ENCODE measurements at places on chromosomes 3 and 15.
A peak's percentile ranks its signal among the peaks of the same experiment; 100 is the strongest.

GRCh38 chr15:38304481-38304880, 51.8 kb downstream of the SPRED1 start:
- DNase-seq, result no peak

- no peak for DNase-seq
Observed at GRCh38 chr3:100402891-100403290, 1.6 kb downstream of the LNP1 start.

DNA sequence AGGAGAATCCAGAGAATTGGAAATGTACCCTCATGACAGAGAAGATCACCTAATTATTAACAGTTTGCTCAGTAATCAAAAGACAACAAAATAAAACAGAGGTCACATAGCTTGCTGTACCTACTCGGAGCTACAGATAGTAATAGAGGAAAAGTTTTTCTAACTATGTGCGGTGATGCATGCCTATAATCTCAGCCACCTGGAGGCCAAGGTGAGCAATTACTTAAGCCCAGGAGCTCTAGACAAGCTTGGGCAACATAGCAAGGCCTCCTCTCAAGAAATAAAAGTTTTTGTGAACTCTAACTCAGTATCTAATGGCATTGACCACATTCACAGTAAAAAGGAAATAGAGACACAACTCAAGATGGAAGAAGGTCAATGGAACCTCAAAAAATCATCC, 243.6 kb downstream of the ATP8B4 start:
- no peak for DNase-seq

- DNase-seq, result no peak
Observed at GRCh38 chr15:64803526-64803925, 21.9 kb downstream of the PIF1 start.

DNA sequence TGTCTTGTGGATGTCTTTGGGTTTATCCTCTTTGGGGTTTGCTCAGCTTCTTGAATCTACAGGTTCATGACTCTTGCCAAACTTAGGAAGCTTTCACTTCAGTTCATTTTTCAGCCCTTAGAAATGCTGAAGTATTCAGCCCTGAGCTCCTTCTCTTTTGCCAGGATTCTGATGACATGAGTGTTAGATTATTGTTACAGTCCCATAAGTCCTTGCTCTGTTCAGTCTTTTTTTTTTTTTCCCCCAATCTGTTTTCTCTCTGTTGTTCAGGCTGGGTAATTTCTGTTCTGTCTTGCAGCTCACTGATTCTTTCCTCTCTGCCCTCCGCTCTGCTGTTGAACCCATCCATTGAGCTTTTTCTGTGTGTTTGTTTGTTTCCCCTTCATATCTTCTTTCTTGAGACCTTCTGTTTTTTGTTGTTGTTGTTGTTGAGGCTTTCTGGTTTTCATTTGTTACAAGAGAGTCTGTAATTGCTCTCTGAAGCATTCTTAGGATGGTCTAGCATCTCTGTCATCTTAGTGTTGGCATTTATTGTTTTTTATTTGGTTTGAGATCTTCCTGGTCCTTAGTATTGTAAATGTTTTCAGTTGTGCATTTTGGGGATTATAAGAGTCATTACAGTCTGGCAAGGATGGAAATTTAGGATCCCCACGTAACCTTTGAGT, 18.4 kb downstream of the LRCH3 start:
- no peak for DNase-seq

GRCh38 chr3:158339638-158340037, 229.7 kb downstream of the RSRC1 start:
- no peak for DNase-seq

DNA sequence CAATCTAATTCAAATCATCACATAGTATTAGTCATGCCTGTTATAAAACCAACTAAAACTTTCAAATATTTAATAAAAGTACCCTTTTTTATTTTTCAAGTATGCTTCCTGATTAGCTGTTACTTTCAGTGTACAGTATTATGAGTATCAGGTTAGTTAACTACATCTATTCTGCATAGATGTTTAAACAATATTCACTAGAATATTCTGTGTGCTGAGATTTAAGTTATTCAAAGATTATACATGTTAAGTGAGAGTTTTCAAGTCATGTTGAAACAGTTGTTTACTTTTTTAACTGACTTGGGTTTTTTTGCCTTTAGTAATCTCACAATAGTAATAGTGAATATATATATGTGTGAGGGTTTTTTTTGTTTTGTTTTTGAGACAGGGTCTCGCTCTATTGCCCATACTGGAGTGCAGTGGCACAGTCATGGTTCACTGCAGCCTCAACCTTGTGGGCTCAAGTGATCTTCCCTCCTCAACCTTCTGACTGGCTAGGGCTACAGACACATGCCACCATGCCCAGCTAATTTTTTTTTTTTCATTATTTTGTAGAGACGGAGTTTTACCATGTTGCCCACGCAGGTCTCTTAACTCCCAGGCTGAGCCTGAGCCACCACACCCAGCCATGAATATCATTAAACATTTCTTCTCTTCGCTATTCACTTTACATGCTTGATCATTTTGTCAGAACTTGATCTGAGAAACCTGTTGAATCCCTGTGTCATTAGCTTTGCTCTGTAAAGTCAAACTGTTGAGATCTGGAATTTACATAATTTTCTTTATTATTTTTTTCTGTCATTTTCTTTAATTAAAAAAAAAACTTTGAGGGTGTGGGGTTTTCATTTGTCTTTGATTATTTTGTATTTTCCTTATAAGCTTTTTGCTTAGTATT, 286.2 kb upstream of the UBE2E1 start:
- DNase-seq, result no peak

DNA sequence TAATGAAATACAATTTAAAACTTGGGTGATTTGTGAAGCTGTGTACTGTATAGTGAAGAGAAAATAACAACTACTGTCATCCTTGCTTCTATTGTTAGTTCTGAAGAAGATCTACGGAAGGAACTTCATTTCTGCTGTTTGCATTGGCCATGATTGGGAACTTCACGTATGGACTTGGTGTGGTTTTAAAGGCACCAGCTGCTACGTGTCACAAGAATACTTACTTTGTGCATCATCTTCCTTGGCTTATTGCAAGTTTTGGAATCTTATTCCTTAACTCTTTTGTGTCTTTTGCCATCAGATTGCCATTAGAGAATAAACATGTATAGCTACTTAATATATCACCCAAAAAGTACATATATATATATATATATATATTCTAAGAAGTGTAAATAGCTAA, 75.0 kb upstream of the VEPH1 start:
- no peak for DNase-seq

DNA sequence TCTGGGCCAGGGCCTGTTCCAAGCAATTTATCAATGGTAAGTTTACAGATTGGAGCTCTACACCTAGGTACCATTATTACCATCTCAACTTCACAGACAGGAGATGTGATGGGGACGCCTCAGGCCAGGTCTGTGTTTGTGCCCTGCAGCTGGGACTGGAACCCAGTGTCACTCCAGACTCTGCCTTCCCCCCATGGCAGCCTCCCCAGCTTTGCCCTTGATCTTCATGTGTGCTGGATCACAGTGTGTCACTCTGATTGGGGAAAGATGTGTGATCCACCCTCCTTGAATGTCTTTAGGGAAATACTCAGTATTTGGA, 59.6 kb downstream of the MGLL start:
- no peak for DNase-seq

DNA sequence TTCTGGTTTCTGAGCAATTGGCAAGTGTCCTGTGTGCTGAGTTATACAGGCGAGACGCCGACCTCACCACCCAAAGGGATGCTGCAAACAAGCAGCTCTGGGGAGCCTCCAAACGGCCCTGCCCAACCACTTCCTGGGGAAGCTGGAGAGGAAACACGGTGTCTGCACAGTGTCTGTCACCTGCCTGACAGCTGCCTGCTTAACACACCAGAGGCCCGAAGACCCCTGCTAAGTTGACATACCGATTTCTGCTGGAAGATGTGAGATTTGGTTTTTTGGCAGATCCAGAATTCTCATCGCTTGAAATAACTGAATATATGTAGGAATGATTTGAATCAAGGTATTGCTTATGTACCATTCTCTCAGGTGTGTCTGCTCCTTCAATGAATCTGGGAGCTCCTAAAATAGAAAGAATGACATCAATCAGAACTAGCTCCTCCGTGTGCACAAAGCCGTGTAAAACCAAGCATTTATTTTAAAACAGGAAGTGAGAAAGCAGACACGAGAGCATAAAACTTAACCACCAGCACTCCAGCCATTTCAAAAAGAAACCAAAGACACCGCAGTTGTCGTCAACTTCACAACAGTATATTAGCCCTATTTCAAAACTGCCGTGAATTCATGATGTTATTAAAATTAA, 27.2 kb downstream of the LRRC2 start:
- no peak for DNase-seq

DNA sequence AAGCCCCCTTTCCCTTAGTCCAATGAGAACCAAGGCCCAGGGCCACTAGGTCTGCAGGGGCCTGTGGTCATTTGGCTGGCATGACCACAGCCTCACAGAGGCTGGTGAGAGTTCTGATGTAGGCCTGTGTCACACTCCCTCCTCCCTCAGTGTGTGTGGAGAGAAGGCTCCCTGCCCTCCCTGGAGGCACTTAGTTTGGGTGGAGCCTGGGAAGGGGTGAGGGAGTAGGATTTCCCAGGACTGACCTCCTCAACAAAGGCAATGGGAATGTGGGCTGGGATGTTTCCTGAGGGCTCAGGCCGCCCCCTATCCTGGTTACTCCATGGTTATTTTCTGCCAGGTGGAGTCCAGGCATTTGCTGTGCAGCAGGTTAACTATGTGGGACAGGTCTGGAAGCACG, 7.6 kb downstream of the TEX264 start:
- no peak for DNase-seq

- peak; percentile 27 for DNase-seq
Observed at GRCh38 chr3:7487763-7488162, 626.8 kb downstream of the GRM7 start.

DNA sequence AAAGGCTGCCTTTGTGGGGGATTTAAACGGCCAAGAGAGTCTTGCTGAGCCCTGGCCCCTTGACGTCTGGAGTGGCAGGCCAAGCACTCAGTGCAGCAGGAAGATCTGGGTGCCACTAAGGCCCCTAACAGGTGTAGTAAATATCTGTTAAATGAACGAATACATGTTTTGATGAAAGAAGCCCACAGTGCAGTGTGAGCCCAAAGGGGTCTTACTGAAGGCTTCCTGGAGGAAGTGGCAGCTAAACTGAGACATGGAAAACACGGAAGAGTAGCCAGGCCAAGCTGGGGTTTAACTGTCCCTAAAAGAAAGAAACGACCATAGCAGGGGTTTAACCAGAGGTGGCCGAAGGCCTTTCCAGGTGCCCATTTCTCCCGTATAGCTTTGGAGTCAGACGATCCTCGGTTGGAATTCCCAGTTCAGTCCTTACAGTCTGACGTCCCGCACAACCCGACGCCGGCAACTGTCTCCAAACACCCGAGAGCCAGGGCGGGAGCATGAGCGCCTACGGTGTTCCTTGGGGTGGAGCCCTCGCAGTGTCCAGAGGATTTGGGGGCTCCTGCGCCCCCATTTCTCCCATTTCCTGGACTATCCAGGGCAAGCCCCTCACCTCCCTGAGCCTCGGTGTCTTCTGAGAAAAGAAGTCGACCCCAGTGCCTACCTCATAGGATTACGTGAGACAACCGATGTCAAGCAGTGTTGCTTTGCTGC, 910 bp upstream of the ABHD6 start:
- DNase-seq, result no peak

- DNase-seq, result no peak
Observed at GRCh38 chr15:48409623-48410022, 78.4 kb downstream of the DUT start.

- peak; percentile 28 for DNase-seq
Observed at GRCh38 chr3:172987273-172987672, 153.8 kb downstream of the SPATA16 start.

DNA sequence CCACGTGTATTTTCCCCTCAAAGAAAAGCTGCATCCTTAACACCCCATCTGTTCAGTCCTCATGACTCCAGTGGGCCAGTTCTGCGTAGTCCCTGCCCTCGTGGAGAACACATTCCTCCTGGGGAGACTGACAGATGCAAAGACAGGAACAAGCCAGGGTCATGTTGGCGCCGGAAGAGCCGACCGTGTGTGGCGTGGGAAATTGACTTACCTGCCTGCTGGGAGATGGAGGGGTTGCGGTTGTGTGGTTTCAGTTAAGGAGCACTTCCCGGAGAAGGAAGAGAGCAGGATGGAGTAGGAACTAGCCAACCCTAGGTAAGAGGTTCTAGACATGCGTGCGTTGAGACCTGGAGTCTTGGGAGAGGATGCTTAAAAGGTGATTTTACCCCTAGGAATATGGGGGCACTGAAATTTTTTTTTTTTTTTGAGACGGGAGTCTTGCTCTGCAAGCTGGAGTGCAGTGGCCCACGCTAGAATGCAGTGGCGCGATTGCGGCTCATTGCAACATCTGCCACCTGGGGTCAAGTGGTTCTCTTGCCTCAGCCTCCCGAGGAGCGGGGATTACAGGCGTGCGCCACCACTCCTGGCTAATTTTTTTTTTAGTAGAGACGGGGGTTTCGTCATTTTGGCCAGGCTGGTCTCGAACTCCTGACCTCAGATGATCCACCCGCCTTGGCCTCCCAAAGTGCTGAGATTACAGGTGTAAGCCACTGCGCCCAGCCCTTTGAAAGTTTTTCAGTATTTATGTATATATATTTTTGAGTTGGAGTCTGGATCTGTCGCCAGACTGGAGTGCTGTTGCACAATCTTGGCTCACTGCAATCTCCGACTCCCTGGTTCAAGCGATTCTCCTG, 1.4 kb downstream of the VHL start:
- DNase-seq, result no peak

- no peak for DNase-seq
Observed at GRCh38 chr3:32481791-32482631, 20.6 kb downstream of the CMTM6 start.

DNA sequence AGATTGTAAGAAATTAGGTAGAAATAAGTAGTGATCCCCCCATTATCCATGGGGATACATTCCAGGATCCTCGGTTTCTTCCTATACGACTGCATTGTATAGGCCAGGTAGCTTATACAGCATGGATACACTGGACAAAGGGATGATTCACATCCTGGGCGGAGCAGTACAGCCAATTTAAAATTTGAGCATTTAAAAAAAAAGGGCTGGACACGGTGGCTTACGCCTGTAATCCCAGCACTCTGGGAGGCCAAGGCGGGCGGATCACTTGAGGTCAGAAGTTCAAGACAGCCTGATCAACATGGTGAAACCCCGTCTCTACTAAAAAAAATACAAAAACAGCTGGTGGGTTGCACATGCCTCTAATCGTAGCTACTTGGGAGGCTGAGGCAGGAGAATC, 976 bp upstream of the ARGFX start:
- no peak for DNase-seq

- peak; percentile 82 for DNase-seq
Observed at GRCh38 chr15:80778964-80779657, at the start of gene CEMIP. Gene CEMIP (plus strand): TSS chr15:80779370. CDS start chr15:80873880, 94,510 bp downstream.

GRCh38 chr3:172651936-172652625, 58.8 kb downstream of the NCEH1 start:
- DNase-seq, result no peak

- no peak for DNase-seq
Observed at GRCh38 chr3:31550452-31551251, 17.9 kb downstream of the STT3B start.

GRCh38 chr15:81373775-81374395, at the start of gene TMC3:
Gene TMC3 (minus strand): TSS chr15:81374213. CDS start chr15:81374077, 136 bp downstream.
- DNase-seq, result no peak

DNA sequence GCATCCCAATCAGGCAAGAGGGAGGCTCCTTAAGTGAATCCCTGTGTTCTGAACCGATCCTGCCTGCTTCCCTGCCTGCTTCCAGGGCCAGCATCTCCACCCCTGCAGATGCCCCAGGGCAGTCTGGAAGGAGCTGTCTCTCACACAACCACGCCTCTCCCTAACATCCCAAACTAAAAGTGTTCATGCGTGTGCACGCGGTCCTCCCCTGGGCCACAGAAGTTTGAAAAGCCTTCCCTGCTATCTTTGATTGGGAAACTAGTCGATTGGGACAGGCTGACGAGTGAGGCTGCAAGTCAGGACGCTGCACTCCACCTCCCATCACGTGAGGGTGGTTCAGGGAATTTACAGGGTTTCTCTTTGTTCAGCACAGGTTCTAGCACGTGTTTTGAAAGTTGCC, 340.9 kb upstream of the ICE2 start:
- no peak for DNase-seq
